ENCODE measurements at places on chromosomes 13 and 19.

- DNase-seq: no peak
Measured at GRCh38 chr13:67136157-67136556, 94.0 kb downstream of the PCDH9 start.

GRCh38 chr19:16111909-16112752 lies 442 bp downstream of the RAB8A start:
- DNase-seq: no peak

DNA sequence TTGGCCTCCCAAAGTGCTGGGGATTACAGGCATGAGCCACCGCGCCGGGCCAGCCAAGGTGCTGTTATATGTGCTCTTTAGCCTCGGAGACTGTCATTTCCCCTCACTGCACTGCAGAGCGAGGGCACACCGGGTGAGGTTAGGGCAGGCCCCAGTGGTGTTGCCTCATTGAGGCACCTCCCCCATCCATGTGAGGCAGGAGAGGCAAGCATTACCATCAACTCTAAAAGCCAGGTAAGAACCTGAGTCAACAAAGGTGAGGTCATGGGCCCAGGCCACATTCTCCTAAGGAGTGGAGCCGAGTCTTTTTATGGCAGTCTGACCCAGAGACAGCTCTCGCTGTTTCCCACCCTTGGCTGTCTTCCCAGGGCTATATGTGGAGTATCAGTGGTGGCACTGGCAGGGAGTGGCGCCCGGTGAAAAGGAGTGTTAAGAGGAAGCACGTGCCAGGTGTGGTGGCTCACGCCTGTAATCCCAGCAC lies 10.9 kb downstream of the B3GNT8 start:
- no peak for DNase-seq

DNA sequence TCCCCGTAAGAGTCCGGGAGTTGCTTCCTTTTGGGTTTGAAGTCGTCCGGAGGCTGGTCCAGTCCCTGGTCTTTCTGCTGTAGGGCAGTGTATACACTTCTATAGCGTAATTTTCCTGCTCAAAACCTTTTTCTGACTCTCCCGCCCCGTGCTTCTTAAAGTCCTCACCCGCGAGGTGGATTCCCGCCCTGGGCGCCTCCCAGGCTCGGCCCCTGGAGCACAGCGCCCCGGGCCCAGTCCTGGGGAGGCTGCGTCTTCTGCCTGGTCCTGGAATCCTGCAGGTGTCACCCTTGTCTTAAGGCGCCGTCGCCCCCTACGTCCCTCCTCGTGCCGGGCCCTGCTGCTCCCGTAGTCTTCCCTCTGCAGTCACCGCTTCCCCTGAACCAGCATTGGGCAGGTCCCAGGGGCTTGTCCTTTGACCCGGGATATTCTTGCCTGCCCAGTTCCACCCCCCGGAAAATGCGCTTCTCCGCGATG lies 34.4 kb upstream of the ZNF808 start:
- DNase-seq: no peak

GRCh38 chr13:44191504-44192171 lies 182.0 kb upstream of the SERP2 start:
- peak; percentile 13 for DNase-seq

GRCh38 chr13:93889430-93889951 lies 590.0 kb downstream of the DCT start:
- DNase-seq: no peak

- no peak for DNase-seq
Measured at GRCh38 chr13:85567909-85568308, 231.3 kb downstream of the SLITRK6 start.

GRCh38 chr19:43779820-43780219 lies 953 bp downstream of the KCNN4 start:
- no peak for DNase-seq

DNA sequence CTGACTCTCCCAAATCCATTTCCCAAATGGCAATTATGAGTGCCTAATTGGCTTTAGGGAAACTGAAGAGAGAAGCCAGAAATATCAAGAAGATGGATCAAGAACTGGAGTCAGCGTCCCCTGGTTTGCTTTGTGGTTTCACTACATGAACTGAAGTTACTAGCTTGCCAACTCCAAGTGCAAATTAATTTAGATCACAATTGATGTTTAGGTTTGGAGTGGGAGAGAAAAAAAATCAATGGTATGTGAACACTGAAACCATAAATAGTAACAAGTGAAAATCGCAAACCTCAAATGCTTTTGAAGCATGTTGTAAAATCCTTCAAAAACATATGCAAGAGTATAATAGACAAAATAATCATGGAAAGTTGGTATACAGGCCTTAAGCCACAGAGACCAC lies 1528.6 kb upstream of the SLC10A2 start:
- DNase-seq: no peak

DNA sequence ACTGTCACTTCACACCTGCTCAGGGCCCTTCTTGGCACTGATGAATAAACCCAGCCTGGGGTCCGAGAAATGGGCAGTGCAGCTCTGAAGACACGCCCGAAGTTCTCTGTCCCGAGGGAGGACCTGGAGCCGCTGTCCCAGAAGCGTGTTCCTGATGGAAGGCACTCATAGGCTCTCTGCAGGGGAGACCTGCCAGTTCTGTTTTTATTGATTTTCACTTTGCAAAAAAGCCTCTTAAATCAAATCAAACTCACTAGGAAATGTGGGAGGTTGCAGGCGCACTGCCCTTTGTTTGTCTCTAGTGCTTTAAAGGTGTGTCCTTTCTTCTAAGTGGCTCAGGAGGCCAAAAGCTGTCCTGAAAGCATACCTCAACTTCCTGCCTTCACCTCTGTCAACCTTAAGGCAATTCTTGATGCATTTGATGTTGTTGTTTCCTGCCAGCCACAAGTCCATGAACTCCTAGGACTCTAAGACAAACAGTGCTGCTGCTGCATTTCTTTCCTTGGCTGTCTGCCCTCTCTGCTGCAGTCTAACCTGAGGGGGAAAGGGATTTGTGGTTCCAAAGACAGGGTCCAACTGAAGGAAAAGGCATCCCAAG lies 663.2 kb downstream of the UQCRFS1 start:
- DNase-seq: no peak

GRCh38 chr13:41426047-41426446 lies 31.3 kb upstream of the RGCC start:
- DNase-seq: no peak

GRCh38 chr13:95083758-95084157 lies 217.5 kb downstream of the ABCC4 start:
- DNase-seq: no peak

- no peak for DNase-seq
Measured at GRCh38 chr13:52103386-52103785, 25.5 kb downstream of the NEK5 start.

DNA sequence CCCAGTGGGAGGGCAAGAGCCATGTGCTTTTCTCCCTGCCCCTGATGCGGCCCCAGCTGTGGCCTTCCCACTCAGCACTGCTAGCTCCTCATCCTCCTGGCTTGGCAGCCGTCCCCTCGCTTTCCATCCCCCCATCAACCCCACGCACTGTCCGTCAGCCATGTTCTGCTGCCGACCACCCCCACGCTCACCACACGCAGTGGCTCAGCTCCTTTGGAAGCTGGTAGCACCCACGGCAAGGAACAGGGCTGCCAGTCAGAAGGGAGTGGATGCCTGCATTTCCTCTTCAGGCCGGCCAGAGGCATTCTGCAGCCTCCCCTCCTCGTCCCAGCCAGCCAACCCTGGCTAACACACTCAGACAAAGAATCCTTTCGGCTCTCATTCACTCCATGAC lies 6.3 kb downstream of the CALM3 start:
- DNase-seq: no peak

DNA sequence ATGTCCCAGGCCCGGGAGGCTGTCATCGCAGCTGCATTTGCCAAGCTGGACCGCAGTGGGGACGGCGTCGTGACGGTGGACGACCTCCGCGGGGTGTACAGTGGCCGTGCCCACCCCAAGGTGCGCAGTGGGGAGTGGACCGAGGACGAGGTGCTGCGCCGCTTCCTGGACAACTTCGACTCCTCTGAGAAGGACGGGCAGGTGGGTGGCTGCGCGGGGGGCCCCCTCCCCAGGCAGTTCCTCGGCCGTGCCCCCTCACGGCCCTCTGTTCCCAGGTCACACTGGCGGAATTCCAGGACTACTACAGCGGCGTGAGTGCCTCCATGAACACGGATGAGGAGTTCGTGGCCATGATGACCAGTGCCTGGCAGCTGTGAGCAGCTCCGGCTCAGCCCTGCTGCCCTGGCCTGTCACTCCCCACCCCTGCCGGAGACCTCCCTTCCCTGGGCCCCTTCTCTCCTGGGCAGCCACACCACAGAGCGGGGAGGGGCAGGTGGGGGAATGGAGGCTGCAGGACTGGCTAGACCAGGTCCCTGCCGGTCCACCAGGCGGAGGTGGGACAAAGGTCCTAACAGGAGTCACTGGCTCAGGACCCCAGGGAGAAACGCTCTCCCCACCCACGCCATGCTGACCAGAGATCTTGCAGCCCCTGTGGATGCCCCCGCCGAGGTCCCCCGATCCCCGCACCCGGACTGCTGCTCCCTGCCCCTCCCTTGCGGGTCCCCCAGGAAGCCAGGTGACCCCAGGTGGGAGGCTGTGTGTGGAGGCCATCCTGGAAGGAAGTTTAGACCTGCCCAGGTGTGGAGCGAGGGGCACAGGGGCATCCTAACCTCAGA lies 1.1 kb downstream of the CAPS start:
- no peak for DNase-seq

- DNase-seq: no peak
Measured at GRCh38 chr13:72652681-72653080, 74.7 kb downstream of the MZT1 start.

DNA sequence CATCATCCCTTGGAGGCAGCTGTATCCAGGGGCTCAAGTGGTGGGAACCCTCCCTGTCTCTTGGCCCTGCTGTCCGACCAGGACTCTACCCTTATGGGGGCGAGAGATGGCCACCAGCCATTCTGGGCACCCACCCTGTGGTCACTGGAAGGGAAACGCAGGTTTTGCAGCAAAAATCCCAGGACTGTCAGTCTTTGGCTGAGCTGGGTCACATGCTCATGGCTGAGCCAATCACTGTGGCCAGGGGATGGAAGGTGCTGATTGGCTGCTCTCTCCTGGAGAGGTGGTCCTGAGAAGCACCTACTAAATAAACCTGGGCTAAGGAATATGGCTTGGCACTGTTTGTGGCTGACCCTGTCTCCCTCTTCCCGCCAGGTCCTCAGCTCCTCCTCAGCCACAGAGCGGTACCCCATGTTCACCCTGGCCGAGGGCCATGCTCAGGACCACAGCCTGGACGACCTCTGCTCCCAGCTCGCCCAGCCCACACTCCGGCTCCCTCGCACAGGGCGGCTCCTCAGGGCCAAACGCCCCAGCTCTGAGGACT lies 8.9 kb downstream of the ATG4D start:
- no peak for DNase-seq

GRCh38 chr13:41312176-41312500 lies 1.1 kb downstream of the NAA16 start:
- no peak for DNase-seq

GRCh38 chr19:13873834-13874515 lies 3.0 kb upstream of the NANOS3 start:
- DNase-seq: no peak

All from stimulated activated CD8-positive, alpha-beta memory T cell treated with anti-CD3 and anti-CD28 coated beads, Interleukin-15, amount 100 ng/mL, for 48 hours (primary cell).